A673 (cell line): ENCODE measurements at places on chromosomes 2 and 18.

DNA sequence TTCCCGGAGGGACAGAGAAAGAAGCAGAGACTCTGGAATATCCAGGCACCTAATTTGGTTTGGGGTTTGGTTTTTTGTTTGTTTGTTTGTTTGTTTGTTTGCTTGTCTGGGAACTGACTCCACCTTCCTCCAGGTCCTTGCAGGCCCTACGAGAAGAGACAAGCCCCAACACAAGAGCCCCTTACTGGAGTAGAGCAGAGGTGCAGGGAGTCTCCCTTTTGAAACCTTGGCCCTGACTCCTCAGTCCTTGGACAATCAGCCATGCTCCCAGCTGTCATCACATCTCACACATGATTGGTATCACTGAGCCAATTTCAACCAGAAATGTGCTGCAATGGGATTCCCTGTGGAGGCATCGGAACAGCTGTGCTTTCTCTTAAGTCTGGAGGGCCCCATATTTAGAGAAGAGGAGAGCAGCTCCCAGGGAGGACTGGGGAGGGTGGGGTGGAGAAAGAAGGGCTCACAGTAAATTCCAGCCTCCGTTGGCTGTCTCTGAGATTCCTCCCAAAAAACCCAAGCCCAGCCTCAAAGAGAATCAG, 279.9 kb upstream of the NCKAP5 start:
- H3K27ac ChIP-seq, result no peak overlapping the region
- H3K36me3 ChIP-seq, result no peaks in the 10 kb centered on the region
- H3K27me3 ChIP-seq, result no peaks in the 10 kb centered on the region
- H3K4me3 ChIP-seq, result no peak overlapping the region
- peaks cover 8% of the 10 kb centered on the region for H3K4me1 ChIP-seq

- H3K4me1 ChIP-seq, result peaks cover 5% of the 10 kb centered on the region
- no peaks in the 10 kb centered on the region for H3K27me3 ChIP-seq
- no peak overlapping the region for H3K4me3 ChIP-seq
- H3K27ac ChIP-seq, result no peak overlapping the region
- DNase-seq, result no peak
Measured at GRCh38 chr18:13620206-13620672, 106.1 kb downstream of the FAM210A start.

DNA sequence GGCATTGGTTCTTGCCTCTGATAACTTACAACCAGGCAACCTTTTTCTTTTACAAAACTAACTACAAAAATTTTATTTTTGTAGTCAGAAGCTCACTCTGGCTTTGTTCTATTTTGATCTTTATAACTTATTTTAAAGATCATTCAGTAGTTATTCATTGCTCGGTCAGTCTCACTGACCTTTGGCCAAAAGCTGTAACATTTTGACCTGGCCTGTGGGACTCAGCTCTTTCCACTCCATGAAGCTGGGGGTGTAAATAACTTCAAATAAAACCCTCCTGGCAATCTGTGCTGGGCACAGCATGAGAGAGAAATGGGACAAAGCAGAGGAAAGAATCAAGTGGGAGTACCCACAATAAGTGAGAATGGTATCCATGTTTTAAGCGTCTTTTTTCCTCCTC, 380.7 kb downstream of the SETBP1 start:
- H3K27ac ChIP-seq, result no peak overlapping the region
- H3K4me1 ChIP-seq, result no peaks in the 10 kb centered on the region
- H3K27me3 ChIP-seq, result no peaks in the 10 kb centered on the region
- DNase-seq, result no peak

DNA sequence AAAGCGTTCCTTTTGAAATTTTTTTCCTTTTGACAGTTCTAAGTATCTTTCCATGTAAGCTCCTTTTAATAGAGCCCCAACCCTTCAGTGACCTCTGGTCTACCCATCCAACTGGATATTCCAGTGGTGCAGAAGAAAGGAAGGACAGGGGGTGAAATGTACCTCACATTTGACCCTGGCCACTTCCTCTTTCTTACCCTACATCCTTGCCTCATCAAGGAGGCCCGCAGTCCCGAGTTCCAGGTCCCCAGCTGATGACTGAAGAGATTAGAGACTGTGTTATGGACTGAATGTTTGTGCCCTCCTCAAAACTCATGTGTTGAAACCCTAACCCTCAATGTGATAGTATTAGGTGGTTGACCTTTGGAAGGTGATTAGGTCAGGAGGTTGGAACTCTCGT, 158.1 kb downstream of the RBM43 start:
- H3K4me1 ChIP-seq, result no peaks in the 10 kb centered on the region
- H3K4me3 ChIP-seq, result no peak overlapping the region
- no peak overlapping the region for H3K27ac ChIP-seq
- no peak for DNase-seq

GRCh38 chr2:29751390-29751789, 170.0 kb downstream of the ALK start:
- no peak for DNase-seq
- no peaks in the 10 kb centered on the region for H3K27me3 ChIP-seq
- peak overlapping the region; percentile 24 for H3K27ac ChIP-seq

DNA sequence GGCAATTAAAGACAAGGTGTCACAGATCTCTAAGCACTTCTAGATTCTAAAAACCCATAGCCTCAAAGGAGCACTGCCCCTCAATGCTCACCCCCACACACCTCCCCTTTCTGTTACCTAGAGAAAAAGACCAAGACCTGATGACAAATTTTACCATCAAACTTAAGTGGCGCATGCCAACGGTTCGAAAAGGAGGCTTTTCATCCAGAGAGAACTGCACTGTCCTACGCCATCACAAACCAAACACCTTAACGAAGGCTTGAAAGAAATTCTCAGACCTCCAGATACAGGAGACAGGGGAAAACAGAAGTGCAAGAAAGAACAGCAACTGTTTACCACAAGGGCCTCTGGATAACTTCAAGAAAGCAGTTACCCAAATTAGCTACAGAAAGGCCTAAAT, 2.0 kb upstream of the ZC3H6 start:
- H3K27me3 ChIP-seq, result no peaks in the 10 kb centered on the region
- H3K36me3 ChIP-seq, result no peaks in the 10 kb centered on the region
- no peak for DNase-seq
- H3K4me3 ChIP-seq, result no peak overlapping the region

- no peaks in the 10 kb centered on the region for H3K4me1 ChIP-seq
- DNase-seq, result no peak
Measured at GRCh38 chr18:68263481-68263880, 451.4 kb downstream of the TMX3 start.

GRCh38 chr2:101197215-101197745, 46.1 kb upstream of the TBC1D8 start:
- no peaks in the 10 kb centered on the region for H3K27me3 ChIP-seq
- H3K4me3 ChIP-seq, result no peak overlapping the region
- no peak overlapping the region for H3K27ac ChIP-seq
- no peaks in the 10 kb centered on the region for H3K36me3 ChIP-seq
- no peaks in the 10 kb centered on the region for H3K4me1 ChIP-seq
- peak; percentile 28 for DNase-seq

DNA sequence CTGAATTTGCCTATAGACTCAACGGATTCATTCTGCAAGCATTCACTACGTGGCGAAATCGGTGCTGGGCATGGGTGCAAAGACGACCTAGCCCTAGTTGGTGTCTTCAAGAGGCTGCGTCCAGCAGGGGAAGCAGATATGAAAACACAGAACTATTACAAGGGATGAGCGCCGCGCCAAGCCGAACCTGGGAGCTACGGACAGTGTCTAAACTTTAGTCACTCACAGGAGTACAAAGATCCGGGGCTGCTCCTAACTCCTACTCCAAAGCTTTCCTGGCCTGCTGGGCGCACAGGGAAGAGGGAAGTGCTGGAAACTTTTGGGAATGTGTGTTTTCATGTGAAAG, 732 bp upstream of the ANXA4 start:
- peak; percentile 70 for DNase-seq
- H3K4me1 ChIP-seq, result peaks cover 3% of the 10 kb centered on the region
- peak overlapping the region; percentile 51 for H3K27ac ChIP-seq
- no peaks in the 10 kb centered on the region for H3K36me3 ChIP-seq
- no peaks in the 10 kb centered on the region for H3K27me3 ChIP-seq
- H3K4me3 ChIP-seq, result peak overlapping the region; percentile 54

DNA sequence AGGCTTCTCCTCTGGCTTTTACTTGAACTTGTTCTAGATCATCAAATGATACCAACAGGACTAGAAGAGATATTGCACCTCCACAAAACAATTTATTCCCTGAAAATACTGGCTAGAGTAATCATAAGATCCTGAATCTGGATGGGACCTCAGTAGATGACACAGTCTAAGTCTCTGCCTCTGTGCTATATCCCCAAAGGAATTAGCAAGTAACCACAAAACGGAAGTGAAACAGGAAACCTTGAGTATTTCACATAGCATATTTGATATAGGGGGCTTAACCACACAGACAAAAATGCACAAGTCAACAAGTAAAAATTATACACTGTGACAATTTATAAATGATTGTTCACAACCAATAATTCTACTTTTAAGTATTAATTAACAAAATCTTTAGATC, 456.9 kb upstream of the TNP1 start:
- H3K4me1 ChIP-seq, result peaks cover 52% of the 10 kb centered on the region
- H3K4me3 ChIP-seq, result no peak overlapping the region
- no peaks in the 10 kb centered on the region for H3K27me3 ChIP-seq
- peak overlapping the region; percentile 80 for H3K27ac ChIP-seq
- no peaks in the 10 kb centered on the region for H3K36me3 ChIP-seq
